Activated CD4-positive, alpha-beta T cell treated with anti-CD3 and anti-CD28 coated beads for 4 hours (primary cell): ENCODE measurements at places on chromosomes 3 and 15.
A peak's percentile ranks its signal among the peaks of the same experiment; 100 is the strongest.

DNA sequence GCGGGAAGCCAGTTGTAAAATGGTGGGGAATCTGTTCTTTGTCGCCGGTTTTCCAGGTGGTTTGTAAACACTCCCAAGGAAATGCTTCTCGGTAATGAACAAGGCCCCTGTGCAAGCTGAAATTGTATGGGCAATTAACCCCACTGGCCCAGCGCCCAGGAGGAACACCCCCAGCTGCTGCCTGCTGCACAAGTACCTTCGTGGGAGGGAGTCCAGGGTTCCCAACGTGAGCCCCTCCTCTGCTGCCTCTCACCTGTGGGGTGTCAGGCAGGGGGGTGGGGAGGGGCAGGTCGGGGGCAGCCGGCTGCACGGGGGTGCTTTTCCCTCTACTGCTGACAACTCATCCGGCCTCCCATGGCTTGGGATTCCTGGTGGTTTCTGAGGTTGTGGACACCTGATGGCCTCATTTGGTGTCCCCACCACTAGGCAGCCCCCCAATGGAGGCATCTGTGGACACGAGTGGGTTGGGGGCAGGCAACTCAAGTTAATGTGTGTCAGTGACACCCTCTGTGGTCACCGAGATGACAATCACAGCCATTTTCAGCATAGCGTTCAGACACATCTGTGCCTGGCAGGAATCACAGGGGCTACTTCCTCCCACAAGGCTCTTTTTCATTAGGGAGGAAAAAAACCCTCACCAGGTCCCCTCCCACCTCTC lies 35.6 kb upstream of the PRR23E start:
- DNase-seq, result no peak

GRCh38 chr3:9683426-9683825 lies 20.2 kb upstream of the CPNE9 start:
- DNase-seq, result no peak

DNA sequence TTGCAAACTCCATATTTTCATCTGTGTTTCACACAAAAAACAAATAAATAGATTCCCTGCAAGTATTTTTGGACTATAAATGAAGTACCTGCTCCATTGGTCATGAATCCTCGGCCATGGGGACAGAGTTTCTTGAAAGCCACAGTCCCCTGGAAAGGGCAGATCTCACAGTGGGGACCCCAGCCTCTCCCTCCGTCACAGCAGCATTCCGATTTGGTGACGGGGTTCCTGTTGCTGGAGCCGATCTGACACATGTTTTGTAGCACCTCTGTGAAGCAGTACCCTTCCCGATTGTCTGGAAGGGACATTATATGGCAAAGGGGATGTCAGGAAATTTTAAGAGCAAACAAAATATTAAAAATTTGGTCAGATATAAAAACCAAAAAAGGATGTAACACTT lies 96.2 kb downstream of the DUT start:
- DNase-seq, result no peak

DNA sequence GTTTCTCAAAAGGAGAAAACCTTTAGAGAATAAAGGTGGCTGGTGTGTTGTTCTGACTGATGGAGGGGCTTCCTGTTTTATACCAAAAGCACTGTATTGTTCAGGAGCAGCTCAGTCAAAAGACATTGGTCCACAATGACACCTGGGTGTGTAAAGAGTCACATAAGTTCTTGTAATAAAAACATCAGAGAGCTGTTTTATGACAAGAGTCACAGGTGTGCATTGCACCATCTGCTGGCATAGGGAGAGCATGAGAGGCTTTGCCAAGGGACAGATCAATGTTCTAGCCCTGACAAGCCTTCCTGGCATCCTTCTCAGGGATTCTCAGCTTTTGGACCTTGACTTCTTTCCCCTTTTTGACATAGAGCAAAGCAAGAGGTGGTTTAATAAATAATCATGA lies 20.4 kb downstream of the ARPP21 start:
- no peak for DNase-seq

- no peak for DNase-seq
These were observed 8.9 kb downstream of the NSUN3 start for GRCh38 chr3:94071713-94072284.

GRCh38 chr3:69809076-69809835 lies 70.0 kb downstream of the MITF start:
- DNase-seq, result no peak

- no peak for DNase-seq
These were observed 738.3 kb upstream of the CFAP20DC start for GRCh38 chr3:59788133-59788532.

GRCh38 chr3:123767009-123767372 lies 117.1 kb downstream of the MYLK start:
- no peak for DNase-seq

GRCh38 chr15:41462084-41462795 lies 31.4 kb upstream of the ITPKA start:
- DNase-seq, result no peak

DNA sequence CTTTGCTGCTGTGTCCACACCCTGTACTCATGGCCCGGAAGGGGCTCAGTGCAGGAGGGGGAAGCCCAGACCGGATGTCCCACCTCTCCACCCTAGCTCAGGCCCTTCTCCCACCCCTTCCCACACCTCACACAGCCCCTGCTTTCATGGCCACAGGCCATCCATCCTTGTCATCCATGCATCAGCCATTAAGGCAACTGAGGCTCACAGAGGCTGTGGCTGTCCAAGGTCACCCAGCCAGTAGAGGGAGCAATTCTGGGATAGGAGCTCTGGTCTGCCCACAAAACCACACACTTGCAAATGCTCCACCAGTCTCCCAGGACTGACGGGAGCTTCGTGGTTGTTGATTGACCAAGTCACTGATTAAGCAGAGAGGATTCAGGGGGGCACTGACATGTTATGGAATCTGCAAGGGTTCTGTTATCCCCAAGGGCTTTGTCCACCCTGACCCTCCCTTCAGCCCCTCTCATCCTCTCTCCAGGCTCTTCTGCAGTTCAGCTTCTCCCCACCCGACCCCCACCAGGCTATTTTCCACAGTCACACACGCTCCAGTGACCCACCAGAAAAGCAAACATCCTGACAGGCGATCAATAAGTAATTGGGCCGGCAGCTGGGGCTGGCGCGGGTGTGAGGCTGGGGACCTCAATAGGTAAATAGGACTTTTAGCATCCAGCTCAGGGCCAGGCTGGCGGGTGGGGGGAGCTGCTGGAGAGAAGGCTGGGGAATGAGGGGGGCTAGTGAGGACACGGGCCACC lies 15.1 kb downstream of the LINGO1 start:
- no peak for DNase-seq

GRCh38 chr3:104632947-104633346 lies 733.8 kb upstream of the ALCAM start:
- DNase-seq, result no peak

GRCh38 chr15:77981281-77982126 lies 96.0 kb downstream of the TBC1D2B start:
- DNase-seq, result no peak

DNA sequence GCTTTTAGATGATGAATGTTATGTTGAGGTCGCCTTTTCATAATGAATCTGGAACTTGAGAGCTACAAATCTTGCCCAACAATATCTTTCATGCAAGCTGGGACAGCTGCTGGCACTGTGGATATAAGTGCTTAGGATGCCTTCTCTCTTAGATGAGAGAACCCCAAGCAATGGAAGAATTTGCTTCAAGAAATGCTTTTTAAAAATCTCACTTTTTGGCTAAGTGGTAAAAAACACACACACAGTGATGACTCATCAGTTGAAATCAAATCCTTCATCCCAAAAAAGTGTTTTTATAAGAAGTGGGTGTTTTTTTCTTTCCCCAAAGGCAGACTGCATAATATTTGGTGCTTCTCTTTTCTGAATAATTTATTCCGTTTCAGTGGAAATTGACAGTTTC lies 38.4 kb upstream of the GALNT15 start:
- DNase-seq, result no peak

DNA sequence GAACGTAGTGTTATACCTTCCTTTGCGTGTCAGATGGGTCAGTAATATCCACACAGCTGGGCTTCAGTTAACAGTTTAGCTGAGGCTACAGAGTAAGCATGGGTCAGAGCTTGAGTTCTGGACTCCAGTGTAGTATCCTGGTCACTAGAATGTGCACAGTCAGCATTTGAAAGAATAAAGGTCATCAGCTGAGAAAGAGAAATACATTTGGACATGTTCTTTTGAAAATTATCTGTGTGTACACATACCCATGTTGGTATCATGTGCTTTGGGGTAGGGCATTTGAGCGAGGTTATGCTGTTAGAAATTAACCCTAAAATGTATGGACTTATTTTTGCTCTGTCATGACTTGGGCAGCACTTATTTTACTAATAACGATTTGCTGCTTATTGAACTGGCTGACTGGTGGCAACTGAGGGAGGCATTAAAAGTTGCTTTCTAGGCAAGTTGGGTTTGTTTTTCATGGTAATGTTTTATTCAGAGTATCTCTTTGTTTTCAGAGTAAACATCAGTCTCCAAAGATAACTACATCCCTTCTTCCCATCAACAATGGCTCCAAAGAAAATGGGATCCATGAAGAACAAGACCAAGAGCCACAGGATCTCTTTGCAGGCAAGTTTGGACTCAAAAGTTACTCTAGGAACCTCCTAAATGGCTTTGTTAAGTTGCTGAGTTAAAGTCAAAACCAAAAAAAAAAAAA lies 16.4 kb downstream of the SNX1 start:
- DNase-seq, result no peak

DNA sequence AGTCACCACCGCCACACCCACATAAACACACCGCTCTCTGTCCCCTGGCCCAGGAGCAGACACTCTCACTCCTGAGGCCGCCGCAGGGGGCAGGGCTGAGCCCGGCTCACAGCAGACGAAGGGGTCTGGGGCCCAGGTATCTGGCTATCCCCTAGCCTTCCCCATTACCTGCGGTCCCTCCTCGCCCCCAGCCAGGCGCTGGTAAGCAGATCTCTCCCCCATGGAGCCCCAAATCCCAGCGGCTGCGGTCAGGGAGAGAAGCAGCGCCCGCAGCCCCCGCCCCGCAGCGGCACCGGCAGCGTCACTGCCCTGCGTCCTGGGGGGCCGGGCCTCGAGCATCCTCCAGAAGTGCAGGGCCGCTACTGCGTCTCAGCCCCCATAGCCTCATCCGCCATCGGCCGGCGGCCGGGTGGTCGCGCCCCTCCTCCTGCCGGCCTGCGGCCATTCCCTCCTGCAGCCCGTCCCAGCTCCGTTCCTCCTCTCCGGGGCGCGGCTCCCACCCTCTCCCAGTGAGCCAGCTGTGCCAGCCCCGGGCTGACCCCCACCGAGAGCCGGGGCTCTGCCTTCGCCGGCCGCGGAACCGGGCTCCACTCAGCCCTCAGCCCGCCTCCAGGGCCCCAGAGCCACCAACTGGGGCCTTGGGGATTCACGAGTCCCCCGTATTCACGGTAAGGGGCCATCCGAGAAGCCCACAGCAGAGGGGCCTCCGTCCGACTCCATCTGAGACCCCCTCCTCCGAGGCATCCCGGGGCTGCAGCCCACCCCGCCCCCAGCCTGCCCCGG lies 13.1 kb downstream of the TNK2 start:
- peak; percentile 44 for DNase-seq

- no peak for DNase-seq
These were observed 24.8 kb upstream of the RHO start for GRCh38 chr3:129503471-129504291.

DNA sequence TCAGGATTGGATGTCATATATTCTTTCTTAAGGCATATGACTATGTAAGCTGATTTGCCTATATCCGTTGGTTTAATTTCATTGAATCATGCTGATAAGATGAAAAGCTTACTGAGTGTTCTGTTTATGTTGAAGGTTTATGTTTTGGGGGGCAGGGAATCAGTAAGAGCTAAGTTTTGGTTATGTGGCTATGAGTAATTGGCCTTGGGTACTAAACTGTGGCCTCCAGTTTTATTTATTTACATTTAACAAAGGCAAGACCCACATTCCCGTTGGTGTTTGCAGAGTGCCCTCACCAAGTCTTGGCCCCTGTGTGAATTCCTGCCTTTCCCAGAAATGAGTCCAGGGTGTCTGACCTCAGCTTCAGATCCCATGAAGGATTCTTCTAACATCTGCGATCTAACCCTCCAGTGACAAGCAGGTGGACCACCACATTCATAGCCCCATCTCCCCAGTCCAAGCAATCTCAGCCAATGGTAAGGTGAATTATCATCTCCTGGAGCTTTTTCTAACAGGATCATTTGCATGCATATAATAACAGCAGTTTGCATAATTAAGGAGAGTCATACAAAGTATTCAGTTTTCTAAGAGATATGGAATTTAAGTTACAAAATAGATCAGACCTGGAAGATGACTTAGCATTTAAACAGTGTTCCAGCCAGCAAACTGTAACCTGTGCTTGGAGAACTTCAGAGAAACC lies 27.4 kb downstream of the GLDN start:
- DNase-seq, result no peak

GRCh38 chr3:117444175-117444574 lies 734.6 kb downstream of the TUSC7 start:
- no peak for DNase-seq

DNA sequence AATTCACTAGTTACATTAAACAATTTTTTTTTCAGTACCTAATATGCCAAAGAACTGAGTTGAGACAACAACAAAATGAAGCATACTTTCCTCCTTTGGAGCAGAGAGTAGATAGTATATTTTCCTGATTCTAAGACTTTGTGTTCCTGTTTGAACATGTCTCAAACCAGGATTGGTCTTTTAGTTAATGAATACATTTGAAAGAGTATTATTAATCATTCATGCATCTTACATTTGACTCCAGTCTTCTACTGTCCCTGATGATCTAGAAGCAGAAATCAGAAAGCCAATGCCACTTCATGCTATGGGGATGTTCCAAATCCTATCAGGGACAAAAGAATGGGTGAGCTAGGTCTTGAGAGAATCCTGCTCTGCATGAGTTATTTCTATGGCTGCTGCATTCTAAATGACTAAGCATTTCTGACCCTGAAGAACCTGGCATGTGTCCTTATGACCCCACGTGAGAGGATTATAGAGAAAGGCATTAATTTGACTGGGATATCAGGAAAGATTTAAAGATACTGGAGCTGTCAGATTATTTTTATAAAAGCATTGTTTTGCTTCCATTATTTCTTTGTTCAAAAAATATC lies 32.9 kb upstream of the MBNL1 start:
- DNase-seq, result no peak

DNA sequence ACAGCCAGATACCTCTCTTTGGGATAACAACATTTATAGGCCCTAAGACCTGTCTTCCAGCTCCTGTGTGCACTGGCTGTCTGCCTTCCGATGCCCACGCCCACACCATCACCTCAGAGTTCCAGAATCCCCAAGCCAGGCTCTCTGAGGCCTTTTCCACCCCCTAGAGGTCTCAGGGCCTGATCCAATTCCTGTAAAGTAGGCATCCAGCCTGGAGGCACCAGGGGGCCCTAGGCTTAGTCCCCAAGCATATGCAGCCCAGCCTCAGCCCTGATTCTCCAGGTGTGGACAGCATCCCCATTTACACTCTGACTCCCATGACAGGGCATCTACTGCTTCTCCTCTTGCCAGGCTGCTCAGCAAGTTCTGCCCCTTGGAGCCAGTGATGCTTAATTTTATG lies 72.7 kb upstream of the CORO2B start:
- no peak for DNase-seq
